Left ventricle myocardium superior (tissue), 1 donor: ENCODE measurements at places on chromosomes 1 and 21. TPM values are rescaled to one million over a fixed set of nuclear protein-coding genes. Genes with fewer than 3 reads are reported as not detected.

Gene ASTN1
- 0.22 TPM for total RNA-seq

Gene GBP6
- not detected for total RNA-seq

Gene OR6K3
- not detected for total RNA-seq

Gene ADCY10
- total RNA-seq, result 0.47 TPM

Gene ESRRG
- total RNA-seq, result 51.5 TPM

DNA sequence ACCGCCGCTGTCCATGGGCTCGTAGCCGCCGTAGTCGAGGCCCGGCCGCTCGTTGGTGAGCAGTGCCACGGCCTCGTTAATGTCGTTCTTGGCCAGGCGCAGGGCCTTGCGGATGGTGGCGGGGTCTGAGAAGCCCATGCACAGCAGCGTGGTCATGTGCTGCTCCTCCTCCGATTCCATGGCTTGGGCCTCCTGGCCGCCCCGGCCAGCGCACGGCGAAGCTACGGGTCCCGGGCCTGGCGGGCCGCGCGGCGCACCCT is 300 bp downstream of the USP24 start:
- DNase-seq, result no peak

DNA sequence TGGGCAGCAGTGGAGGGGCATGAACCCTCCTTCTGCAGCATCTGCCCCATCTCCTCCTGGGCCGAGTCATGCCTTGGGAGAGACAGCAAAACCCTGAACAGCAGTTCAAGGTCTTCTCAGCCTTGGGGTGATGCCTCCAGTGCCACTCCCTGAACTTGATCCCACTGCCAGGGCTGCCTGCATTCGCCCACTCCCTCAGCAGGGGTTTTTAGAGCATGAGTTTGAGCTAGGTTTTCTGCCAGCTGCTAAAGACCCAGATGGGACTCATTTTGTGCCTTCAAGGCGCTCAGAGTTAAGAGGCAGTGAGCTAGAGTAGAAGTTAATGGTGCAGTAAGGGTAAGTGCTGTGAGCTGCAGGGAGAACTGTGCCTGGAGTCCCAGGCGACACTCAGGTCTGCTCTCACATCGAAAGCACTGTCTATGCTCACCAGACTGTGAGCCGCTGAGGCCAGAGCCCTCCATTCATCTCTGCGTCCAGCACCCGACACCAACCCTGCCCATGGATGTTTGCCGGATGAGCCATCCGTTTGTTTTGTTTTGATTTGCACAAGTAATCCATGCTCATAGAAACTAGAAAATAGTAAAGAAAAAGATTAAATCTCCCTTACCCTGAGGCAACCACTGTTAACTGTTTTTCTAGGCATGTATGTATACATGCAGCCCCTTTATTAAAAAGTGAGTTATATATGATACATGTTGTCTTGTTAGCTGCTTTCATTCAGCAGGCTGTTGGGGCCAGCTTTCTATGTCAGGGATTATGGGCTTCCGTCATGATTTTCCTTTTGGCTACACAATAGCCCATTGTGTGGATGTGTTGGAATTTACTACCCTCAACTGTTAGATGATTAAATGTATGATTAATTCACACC is 67.8 kb downstream of the VPS26C start:
- DNase-seq, result no peak

GRCh38 chr1:17466359-17466758 is 26.9 kb upstream of the RCC2 start:
- DNase-seq, result no peak

DNA sequence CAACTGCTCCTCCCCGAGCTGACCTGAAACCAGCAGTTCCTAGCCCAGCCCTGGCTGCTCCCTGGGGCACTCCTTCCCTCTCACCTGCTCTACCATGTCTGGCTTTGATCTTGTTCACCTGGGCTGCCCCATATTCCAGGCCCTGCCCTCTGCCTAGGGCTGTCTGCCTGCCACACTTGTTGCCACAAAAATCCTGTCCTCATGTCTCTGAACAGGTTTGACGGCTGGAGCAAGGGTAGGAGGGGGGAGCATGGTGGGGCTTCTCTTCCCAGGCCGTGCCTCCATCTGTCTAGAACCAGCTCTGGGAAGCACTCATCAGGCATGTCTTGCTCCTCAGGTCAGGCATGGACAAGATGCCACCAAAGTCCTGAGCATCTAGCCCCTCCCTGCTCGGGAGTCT is 44.3 kb upstream of the WNT2B start:
- no peak for DNase-seq

DNA sequence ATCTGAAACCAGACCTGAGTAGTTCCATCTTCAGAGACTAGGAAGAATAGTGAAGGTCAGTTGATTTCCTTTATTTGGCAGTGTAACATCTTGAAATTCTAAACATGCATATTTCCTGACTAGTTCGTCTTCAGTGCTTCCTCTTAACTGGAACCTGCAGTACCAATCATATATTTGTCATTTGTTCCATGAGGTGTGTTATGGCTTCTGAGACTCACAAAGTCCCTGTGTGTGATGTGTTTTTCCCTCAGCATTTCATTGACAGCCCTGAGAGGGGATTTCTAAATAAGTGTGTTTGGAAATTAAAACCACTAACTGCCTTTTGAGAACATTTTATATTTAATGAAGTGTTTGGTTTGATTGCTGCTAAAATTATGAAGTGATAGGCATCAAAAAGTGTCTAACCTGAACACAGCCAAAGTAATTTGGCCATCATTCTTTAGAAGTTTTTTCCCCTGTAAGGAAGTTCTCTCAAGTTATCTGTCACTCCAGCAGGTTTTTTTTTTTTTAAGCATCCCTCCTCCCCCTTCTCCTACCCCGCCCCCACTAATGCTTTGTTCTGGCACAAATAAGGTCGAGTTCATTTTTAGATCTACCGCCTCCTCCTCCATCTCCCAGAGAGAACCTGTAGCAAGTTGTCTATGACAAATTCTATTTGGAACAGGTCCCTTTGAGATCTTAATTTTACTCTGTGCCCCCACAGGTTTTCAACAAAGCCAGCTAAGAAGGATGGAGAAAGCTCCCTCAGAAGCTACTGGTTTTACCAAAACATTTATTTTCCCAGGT is 61.4 kb downstream of the TMEM200B start:
- no peak for DNase-seq

- no peak for DNase-seq
Measured at GRCh38 chr21:41076064-41076463, 91.9 kb upstream of the BACE2 start.

DNA sequence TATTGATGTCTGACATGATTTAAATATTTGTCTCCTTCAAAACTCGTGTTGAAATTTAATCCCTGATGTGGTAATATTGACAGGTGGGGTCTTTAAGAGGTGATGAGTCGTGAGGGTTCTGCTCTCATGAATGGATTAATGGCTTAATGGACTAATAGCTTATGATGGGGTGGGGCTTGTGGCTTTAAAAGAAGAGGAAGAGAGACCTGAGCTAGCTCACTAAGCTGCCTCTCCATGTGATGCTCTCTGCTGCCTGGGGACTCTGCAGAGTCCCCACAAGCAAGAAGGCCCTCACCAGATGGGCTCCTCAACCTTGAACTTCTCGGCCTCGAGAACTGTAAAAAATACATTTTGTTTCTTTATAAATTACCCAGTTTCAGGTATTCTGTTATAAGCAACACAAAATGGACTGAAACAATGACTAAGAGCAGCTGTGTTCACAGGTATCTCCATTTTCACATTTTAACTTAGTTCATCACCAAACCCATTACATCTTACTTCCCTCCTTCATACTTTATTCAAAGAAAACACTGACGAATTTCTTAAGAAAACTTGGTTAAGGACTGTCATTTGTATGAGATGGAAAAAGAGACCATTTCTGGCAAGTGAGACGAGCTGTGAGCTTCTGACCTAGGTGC is 12.1 kb upstream of the AIM2 start:
- DNase-seq, result no peak

DNA sequence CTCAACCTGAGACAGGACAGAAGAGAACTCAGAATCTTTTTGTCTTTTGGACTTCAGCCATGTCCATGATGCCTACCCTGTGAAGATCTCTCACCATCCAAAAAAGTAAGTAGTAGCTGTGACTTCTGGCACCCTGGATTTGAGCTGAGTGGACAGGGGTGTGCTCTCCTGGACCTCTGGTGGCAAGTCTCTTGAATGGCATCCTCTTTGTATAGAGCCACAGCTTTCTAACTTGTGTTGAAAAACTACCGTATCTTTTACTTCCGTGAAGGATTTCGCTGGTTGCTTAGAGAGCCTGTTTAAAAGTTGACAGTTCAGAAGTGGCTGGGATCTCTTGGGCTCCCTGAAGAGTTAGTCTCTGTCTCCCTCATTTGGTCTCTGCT is 1.8 kb downstream of the MFN2 start:
- no peak for DNase-seq

DNA sequence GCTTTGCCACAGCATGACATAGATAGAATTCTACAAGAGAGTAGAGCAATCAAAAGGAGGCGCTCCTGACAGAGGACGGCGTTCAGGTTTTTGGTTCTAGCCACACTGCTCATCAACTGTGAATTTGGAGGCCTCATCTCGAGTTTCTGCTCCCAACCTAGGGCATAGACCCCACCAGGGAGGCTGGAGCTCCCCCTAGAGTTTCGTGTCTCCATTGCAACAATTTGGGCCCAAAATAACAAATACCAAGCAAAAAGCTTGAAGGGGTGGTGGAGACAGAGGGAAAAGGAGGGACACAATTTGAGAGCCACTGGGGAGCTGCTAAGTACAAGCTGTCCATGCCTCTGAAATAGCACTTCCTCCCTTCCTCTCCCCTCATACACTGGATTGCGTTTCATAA is 297.0 kb downstream of the GPATCH2 start:
- no peak for DNase-seq

DNA sequence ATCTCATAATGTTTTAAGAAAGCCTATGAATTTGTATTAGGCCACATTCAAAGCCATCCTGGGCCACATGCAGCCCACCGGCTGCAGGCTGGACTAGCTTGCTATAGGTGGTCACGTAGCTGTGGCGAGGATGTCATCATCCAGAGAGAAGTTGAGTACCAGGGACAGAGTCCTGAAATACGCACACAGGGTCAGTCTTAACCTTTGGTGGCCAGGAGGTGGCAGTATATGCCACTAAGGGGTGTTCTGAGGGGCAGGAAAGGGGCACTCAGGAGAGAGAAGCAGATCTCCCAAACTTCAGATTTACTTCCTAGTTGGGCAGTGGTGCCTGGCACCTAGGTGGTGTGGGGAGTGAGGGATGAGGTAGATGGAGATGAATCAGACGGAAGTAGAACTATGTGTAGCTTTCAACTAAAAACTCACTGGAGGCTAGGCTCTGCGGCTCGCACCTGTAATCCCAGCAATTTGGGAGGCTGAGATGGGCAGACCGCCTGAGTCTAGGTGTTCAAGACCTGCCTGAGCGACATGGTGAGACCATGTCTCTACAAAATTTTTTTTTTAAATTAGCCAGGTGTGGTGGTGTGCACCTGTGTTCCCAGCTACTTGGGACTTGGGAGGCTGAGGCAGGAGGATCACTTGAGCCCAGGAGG is 16.3 kb upstream of the CDK18 start:
- peak; percentile 49 for DNase-seq

DNA sequence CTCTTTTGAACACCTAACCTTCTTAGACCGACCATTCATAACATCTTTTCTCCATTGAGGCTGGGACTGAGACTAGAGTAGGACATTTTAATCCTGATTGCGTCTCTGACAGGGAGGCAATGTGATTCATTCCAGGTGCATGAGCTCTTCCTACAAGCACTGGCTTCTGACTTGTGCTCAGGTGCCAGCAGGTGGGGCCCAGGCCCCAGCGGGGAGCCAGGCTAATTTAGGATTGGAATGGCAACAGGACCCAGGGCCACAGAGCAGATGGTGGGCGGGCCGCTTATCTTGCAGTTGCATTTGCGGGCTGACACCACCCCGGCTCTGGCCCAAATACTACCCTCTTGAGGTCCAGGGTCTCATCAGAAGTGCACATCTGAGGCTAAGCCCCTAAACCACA is 4.1 kb downstream of the GPA33 start:
- DNase-seq, result no peak
